ENCODE measurements at places on chromosomes 13 and 19. TPM values are rescaled to one million over a fixed set of nuclear protein-coding genes. Genes with fewer than 3 reads are reported as not detected.
A peak's percentile ranks its signal among the peaks of the same experiment; 100 is the strongest.

- DNase-seq: no peak
Measured at GRCh38 chr19:39684267-39684666, 20.0 kb upstream of the LGALS14 start.

- no peak for DNase-seq
Measured at GRCh38 chr13:26042785-26043184, 9.0 kb downstream of the SHISA2 start.

DNA sequence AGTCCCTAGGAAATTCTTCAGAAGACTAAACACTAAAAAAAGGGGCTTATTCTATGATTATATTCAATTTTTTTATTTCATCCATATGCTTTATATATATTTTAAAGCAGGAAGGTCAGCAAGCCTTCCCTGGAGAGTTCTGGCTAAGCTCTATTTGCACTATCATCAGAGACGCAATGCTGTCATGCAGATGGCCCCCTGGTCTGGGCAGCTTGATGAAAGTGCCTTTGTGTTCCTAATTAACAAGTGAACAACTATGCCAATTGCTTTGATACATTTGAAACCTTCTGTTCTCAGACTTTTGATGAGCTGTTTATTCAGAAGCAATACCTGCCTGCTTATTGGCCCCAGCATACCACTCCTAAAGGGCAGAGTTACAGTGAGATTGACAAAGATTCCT lies 1344.6 kb downstream of the OLFM4 start:
- DNase-seq: no peak

DNA sequence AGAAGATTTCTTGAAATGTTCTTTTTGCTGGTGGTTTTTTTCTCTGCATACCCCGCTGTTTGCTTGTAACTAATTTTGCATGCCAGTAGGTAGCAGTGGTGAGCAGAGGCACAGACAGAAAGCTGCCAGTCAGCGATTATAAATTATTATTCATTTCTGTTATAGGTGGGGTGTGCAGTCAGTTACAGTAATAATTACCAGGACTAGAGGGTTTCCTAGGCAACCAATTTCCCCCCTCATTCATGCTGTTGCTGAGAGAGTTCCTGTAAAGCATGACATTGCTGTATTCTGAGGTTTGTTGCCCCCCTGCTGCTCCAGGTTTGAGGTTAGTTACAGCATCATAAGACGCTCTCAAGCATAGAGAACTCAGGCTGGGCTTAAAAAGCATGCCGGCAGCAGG lies 104.5 kb downstream of the URI1 start:
- DNase-seq: no peak

- no peak for DNase-seq
Measured at GRCh38 chr13:21231426-21231940, 55.0 kb downstream of the MRPL57 start.

DNA sequence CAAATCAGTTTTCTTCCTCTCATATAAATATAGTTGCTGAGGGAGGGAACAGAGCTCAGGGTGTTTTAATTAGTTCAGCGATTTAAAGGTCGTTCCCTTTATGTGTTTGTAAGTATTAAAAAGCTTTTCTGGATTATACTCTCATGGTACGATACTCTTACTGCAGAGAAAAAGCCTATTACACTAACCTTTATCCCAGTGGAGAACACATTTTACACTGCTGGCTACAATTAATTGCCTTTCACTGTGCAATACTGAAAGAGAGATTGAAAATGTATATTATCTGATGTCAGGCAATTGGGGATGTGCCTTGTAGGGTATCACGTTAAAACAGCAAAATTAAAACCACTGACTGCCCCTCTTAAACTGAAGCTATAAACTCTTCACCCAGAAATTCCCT lies 526.9 kb upstream of the SGCG start:
- DNase-seq: no peak

DNA sequence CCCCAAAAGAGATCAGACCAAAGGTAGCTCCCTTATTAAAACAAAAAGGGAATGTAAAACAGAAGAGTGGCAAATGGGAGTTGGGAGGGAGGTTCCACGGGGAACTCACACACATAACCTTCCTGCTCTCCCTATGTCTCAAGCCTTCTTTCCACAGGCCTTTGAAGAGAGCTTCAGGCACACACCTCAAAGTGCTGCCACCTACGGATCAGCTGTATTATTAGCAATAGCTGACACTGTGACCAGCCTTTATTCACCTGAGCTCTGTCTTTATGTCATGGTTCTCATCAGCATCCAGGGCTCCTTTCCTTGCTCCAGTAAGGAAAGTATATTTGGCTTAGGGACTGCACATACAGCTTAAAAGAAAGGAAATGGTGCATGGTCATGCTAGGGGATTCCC lies 11.3 kb downstream of the ZNF571 start:
- DNase-seq: no peak

- no peak for DNase-seq
Measured at GRCh38 chr19:2170987-2171348, 7.2 kb downstream of the DOT1L start.

- no peak for DNase-seq
Measured at GRCh38 chr19:45475537-45476291, 7.9 kb downstream of the FOSB start.

DNA sequence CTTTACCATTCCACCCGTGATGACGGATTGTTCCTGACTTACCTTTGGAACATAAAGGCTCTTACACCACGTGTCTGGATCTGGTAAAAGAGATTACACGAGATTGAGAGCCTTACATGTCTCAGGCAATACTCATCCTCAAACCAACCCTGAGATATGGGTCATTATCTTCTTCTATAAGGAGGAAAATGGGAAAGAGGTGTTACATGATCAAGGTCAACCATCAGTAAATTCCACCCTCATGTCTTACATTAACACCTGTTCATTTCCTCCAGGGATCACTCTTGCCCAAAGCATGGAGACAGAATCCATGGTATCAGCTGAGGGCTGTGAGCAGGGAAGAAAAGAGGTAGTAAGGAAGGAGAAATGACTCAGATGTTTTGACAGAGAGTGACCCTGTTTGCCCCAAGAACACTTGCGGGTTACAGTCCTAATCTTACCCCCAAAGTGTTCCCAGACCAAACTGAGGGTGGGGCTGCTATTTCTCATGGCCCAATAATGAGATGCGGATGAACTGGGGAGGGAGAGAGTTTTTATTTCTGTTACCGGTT lies 19.6 kb downstream of the LILRB4 start:
- DNase-seq: no peak

DNA sequence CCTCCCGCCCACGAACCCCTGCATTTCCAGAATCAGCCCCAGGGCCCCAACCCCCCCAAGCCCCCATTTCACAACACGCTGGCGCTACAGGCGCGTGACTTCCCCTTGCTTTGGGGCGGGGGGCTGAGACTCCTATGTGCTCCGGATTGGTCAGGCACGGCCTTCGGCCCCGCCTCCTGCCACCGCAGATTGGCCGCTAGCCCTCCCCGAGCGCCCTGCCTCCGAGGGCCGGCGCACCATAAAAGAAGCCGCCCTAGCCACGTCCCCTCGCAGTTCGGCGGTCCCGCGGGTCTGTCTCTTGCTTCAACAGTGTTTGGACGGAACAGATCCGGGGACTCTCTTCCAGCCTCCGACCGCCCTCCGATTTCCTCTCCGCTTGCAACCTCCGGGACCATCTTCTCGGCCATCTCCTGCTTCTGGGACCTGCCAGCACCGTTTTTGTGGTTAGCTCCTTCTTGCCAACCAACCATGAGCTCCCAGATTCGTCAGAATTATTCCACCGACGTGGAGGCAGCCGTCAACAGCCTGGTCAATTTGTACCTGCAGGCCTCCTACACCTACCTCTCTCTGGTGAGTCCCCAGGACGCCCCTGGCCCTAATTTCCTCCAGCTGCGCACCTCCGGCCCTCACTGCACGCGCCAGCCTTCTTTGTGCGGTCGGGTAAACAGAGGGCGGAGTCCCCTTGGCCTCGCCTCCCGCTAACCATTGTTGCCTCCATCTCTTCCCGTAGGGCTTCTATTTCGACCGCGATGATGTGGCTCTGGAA lies at the start of gene FTL:
Gene FTL (plus strand): TSS at position 270 of the 766 bp plus-strand sequence. CDS start 199 bp downstream, at position 469.
- DNase-seq: peak; percentile 99

DNA sequence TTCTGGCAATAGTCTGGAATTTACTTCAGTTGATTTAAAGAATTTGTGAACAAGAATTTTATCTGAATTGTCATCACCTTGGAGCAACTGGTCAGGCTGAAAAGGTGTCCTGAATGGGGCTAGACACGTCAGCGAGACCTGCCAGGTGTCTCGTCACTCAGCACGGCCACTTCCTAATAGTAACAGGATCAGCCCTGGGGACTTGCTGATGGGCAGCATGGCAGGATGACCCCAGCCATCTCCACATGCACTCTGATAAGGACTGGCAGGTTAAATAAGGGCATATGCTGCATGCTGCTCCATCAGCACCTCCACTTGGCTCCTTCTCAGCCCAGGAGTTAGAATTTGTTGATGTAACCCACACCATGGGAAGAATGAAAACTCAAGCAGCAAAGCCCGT lies 224.2 kb downstream of the FOXO1 start:
- peak; percentile 73 for DNase-seq

GRCh38 chr19:6807291-6807690 lies 34.8 kb downstream of the VAV1 start:
- no peak for DNase-seq

GRCh38 chr19:14616407-14616806 lies 33.5 kb downstream of the CLEC17A start:
- DNase-seq: no peak

- DNase-seq: no peak
Measured at GRCh38 chr19:4523306-4524110, 5.2 kb upstream of the PLIN4 start.

DNA sequence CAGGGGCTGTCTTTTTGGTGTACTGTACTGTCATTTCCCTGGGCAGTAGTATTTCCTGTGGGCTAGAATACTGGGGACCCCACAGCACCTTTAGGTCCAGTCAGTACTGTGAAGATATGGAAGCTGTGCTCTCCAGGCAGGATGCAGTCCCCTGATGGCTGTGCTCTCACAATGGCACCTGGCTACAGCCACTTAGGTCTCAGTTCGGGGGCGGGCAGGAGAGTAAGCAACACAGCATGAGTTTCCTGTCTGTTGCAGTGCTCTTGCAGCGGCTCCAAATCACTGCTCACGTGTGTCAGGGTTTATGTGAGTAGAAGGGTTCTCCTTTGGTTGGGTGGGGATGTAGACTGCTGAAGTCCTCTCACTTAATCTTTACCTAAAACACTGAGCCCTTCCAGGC lies 810.4 kb downstream of the DACH1 start:
- DNase-seq: no peak

DNA sequence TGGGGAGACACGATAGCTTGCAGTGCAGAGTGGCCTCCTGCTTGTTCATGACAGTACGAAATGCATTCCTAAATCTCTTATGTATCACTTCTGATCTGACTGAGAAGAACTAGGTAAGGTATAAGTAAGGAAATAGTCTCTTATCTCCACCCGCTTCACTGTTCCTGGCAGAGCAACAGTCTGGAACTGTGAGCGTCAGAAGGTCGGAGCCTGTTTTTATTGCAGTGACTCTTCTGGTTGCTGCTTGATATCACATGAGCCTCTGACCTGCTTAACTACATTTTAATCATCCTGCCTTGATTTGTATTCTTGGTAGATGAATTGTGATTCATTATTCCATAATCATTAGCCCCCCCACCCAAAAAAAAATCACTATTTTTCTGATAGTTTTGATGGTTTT lies 69.0 kb downstream of the COL4A2 start:
- no peak for DNase-seq

GRCh38 chr13:88104576-88104975 lies 433.4 kb downstream of the SLITRK5 start:
- DNase-seq: no peak

- DNase-seq: no peak
Measured at GRCh38 chr19:16366433-16367260, 42.0 kb downstream of the KLF2 start.

DNA sequence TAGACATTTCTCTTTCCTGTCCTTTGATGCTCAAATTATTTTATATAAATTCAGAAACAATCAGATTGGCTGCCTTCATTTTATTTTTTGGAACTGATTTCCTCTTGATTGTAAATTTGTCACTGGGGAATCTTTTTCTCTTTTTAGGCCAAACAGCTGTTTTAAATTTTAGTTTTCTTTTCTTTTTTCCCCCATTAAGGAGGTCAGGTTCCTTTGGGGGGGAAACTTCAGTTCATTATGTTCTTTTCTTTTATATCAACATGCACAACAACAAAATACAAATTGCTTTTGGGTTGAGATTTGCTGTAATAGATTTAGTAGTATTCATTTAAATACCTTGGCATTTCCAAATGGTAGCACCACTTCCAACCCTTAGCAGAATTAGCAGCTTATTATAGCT lies 264.8 kb upstream of the SPRY2 start:
- DNase-seq: no peak

DNA sequence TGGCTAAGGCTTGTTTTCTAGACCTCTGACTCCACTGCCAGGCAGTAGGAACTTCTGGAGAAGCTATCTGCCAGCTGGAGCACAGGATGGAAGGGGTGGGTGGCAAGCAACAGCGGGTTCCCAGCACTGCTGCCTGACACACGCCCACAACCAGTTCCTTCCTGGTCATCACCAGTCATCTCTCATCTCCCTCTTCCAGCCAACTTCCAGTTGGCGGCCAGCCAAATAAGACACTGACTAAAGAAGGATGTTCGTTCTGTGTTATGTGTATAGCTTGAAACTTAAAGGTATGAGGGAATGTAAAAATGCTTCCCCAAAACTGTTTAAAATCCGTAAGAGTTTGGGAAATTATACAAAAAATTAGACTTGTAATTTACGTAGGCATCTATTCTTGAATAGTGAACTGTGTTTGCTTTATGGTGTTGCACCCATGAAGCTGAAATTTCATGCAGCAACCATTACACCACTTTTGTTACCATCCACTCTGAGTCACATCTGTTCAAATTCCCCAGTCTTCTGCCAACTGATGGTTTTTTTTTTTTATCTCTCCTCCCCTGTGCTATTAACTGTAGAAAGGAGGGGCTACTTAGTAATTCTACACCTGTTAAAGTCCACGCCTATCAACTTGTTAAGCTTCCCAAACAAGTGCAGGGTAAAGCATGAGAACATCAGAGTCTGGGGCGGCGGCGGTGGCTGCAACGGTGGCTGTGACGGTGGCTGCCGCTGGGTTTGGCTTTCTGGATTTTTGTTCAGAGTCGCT lies 86.2 kb upstream of the FRY start:
- peak; percentile 88 for DNase-seq

DNA sequence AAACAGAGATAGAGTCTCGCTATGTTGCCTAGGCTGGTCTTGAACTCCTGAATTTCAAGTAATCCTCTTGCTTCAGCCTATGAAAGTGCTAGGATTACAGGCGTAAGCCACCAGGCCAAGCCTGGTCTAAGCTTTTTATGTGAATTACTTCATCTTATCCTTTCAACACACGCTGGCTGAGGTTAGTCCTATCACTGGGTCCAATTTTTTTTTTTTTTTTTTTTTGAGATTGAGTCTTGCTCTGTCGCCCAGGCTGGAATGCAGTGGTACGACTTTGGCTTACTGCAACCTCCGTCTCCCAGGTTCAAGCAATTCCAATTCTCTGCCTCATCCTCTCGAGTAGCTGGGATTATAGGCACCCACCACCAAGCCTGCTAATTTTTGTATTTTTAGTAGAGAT lies 10.4 kb downstream of the MYO1F start:
- DNase-seq: no peak

Gene DDA1
- 28.8 TPM for total RNA-seq

Gene KLK3
- not detected for total RNA-seq

Gene MAP4K1
- total RNA-seq: 3.1 TPM

Gene CC2D1A
- total RNA-seq: 18.7 TPM

Gene PSG1
- not detected for total RNA-seq

Gene BLVRB
- total RNA-seq: 127 TPM

Gene NAPSA
- 0.27 TPM for total RNA-seq

Gene CBY2
- not detected for total RNA-seq

Gene SIGLEC12
- 0.19 TPM for total RNA-seq

Gene EBI3
- 0.73 TPM for total RNA-seq

Gene LHB
- not detected for total RNA-seq

Gene PPM1N
- total RNA-seq: 0.65 TPM
